T-cell (primary cell): ENCODE measurements at places on chromosomes 7 and 10.

- H3K4me3 ChIP-seq, result no peak overlapping the region
- H3K4me1 ChIP-seq, result no peaks in the 10 kb centered on the region
These were observed 75.6 kb upstream of the OGDHL start for GRCh38 chr10:49837685-49838084.

- H3K4me3 ChIP-seq, result no peak overlapping the region
- H3K4me1 ChIP-seq, result peaks cover 6% of the 10 kb centered on the region
- no peaks in the 10 kb centered on the region for H3K36me3 ChIP-seq
- no peak for DNase-seq
- H3K27me3 ChIP-seq, result no peaks in the 10 kb centered on the region
These were observed 2.3 kb upstream of the ZC3HAV1 start for GRCh38 chr7:139111811-139112301.

DNA sequence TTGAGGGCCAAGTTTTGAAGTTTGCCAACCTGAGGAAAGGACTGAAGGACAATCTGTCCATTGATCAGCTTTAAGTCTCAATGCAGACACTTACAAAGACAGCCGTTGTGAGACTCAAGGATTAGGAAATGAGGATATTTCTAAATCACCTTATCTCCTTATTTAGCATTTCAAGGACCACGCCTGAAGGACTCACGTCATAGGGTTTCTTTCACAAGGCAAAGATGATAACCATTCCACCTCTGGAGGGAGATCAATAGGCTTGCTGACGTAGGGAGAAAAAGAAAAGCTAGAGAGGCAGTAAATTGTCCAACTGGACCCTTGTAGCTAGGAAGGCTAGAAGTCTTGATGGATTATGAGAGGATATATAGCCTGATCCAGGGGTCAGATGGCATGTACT is 3.3 kb upstream of the ASB4 start:
- H3K27ac ChIP-seq, result no peak overlapping the region
- H3K27me3 ChIP-seq, result no peaks in the 10 kb centered on the region
- no peak overlapping the region for H3K4me3 ChIP-seq
- H3K4me1 ChIP-seq, result no peaks in the 10 kb centered on the region
- DNase-seq, result no peak

GRCh38 chr10:90977855-90978486 is 57.1 kb upstream of the ANKRD1 start:
- no peak for DNase-seq
- H3K4me3 ChIP-seq, result no peak overlapping the region
- H3K27me3 ChIP-seq, result no peaks in the 10 kb centered on the region
- no peak overlapping the region for H3K27ac ChIP-seq
- H3K4me1 ChIP-seq, result no peaks in the 10 kb centered on the region
- no peaks in the 10 kb centered on the region for H3K36me3 ChIP-seq

DNA sequence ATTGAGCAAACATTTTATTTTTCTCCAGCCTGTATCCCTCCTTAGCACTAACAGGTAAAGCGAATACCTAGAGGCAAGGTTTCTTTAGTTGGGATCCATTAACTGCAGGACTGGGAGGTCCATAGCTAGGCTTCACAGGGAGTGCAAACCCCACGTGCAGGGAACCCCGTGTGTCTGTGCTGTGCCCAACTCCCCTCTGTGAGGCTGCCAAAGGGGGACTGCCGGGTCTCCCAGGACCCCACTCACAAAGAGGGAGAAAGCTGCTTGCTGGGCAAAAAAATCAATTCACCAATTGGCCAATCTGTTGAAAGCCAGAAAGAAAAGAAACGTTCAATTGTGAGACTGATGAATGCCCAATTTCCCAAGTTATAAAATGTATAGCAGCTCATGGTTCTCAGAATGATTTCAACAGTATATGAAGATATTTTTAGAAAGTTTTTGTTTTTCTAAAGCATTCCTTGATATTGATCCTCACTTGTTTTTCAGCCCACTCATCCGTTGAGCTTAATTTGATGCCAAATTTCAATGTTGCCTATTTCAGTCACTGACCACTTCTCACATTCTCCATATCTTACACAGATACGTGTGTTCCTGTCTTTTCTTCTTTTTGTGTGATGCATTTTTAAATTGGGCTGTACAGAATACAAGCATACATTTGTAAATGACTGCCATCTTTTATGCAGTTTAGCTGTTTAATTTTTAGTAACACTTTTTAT is 202.7 kb upstream of the PRSS58 start:
- H3K36me3 ChIP-seq, result no peaks in the 10 kb centered on the region
- no peaks in the 10 kb centered on the region for H3K27me3 ChIP-seq
- no peak overlapping the region for H3K4me3 ChIP-seq
- H3K4me1 ChIP-seq, result peaks cover 42% of the 10 kb centered on the region
- no peak overlapping the region for H3K27ac ChIP-seq
- DNase-seq, result no peak

DNA sequence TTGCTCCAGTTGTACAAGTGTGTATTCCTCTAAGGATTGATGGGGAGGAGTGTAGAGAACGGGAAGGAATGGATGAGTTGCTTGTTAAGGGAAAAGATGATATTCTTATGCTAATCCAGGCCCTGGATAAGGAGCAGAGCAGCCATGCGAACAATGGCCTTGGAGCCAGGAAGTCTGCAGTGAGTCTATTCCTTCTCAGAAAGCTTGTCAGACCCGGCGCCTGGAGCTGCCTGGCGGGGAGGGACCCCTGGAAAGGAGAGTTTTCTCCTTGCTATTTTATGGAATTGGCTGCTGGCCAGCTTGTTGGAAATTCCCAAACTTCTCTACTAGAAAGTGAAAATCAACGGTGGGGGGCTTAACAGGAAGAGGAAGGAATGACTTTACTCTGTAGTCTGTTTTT is 89.1 kb downstream of the MMRN2 start:
- no peaks in the 10 kb centered on the region for H3K4me1 ChIP-seq
- H3K36me3 ChIP-seq, result no peaks in the 10 kb centered on the region

DNA sequence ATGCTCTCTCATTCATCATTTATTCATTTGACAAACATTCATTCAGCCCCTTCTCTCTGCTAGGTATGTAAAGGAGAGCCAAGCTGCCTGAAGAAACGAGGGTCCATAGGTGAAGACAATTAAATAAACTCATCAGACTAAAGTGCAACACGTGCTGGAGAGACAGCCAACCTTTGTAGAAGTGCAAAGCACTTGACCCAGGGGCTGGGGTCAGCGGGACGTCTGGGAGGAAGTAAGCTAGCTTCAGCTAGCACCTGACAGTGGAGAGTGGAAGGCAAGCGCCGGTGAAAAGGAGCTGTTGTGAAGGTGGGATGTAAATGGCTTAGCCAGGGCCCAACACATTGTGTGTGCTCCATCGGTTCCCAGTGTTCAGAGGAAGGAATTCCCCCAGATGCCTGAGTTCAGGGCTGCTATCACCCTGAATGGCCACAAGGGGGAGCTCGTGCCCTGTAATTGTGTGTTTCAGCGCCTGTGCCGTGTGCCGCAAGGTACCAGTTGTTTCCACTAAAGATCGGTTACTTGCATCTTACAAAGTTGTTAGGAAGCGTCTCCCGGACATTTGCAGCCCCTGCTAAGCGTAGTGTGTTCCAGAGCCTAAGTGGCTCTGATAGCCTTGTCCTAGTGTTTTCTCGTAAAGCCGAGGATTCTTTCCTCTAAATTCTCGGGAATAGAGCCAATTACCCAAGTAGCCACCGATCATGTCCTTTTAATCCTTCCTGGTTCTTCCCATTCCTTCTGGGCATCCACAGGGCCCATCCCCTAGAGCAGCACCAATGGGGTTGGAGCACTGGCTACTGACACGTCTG is 30.6 kb downstream of the TLX1 start:
- peaks cover 7% of the 10 kb centered on the region for H3K4me1 ChIP-seq
- DNase-seq, result peak; percentile 50
- H3K4me3 ChIP-seq, result no peak overlapping the region
- no peak overlapping the region for H3K27ac ChIP-seq
